ENCODE measurements at places on chromosomes 4 and X.
A peak's percentile ranks its signal among the peaks of the same experiment; 100 is the strongest.

DNA sequence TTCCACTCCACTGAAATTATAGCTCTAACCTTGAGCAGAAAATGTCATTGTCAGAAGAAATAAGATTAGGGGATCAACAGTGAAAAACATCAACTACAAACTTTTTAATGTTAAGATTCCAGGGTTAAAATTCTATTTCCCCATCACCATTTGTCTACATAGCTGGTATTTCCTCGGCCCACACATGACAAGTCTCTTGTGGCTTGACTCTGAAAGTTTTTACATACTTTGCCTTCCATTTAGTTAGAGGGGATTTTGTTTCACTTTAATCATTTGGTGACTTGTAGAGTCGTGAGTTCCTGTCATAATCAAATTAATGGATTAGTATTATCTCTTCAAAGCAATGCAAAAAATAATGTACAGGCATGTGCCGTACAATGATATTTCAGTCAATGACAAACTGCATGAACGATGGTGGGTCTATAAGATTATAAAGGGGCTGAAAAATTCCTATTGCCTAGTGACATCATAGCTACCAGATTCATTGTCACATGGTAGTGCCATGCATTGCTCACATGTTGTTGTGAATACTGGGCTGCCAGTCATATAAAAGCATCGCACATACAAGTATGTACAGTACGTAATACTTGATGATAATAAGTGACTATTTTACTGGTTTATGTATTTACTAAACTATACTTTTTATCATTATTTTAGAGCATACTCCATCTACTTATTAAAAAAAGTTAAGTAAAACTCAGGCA, 72.0 kb downstream of the ING2 start:
- no peak for DNase-seq

DNA sequence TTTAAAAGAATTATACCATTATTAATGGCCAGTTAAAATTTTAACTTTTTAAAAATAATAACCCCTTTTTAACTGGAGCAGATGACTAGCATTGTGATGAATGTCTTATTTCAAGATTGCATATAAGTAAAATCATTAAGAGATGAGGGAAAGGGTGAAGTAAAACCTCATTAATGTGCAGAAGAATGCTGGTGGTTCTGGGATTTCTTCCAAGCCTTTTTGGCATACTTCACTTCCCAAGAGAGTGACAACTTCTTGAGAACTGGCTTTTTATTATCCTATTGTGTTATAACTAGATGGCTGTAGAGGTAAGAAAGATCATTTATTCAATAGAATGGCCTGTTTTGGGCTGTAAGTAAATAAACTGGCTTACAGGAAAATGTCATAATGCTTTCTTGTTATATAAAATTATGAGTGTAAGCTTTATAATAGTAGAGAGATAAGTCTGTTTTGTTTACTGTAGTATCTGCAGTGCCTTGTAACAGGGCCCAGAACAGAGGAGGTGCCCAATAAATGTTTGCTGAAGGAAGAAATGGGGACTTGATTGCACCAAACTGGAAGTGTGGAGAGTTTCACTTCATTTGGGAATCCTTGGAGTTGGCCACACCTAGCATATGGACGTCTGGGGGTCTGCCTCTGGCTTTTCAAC, 242.9 kb upstream of the PITX2 start:
- peak; percentile 21 for DNase-seq

DNA sequence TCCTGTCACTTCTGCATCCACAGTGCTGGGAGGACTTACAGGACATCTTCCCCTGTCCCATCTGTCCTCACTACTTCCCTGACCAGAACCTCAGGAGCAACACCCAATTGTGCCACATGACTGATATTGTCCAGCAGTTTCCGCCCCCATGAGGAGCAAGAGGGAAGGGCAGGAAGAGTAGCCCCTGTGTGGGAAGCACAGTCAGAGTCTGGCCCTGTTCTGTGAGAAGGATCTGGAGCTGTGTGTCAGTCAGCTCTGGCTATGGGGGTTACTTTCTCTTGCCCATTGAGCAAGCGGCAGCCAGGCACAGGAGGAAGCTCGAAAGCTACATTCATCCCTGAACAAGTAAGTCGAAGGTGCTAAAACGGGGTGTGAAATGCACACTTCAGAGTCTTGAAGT, 14.8 kb upstream of the TRIM60 start:
- DNase-seq, result no peak

GRCh38 chrX:12814420-12814819, 23.2 kb downstream of the PRPS2 start:
- peak; percentile 23 for DNase-seq

GRCh38 chrX:25202827-25203226, 187.1 kb upstream of the ARX start:
- DNase-seq, result no peak

DNA sequence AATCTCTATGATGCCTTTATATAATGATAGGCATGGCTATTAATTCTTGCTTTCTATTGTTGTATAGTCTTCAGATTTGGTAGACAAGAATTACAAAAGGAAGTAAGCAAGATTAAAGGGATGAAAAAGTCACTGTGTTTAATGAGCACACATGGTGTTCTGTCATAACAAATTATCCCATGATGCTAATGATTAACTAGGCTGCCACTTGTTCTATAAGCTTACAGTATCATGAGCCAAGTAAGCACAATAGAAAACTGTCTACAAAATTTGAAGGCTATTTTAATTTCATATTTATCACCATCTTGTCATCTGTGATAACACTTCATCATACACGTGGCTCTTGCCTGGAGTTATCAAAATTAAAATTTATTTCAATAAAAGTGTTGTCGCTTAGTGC, 466.7 kb downstream of the GASK1B start:
- DNase-seq, result no peak

DNA sequence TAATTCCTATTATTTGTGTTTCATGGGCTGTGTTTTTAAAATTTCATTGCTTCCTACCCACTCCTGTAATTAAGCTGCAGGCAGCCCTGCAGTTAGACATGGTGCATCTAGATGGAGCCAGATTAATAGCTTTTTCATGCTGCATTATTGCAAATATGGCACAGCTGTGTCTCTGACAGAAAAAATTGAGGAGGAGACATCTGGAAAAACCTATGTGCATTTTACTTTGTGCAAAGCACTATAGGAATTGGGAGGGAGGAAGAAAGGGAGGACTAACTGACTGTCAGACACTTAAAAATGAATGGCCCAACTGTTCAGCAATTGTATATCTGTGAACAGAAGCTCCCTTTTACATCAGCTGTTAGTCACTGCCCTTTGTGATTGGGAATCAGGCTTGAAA, 8.1 kb upstream of the RPGR start:
- no peak for DNase-seq

DNA sequence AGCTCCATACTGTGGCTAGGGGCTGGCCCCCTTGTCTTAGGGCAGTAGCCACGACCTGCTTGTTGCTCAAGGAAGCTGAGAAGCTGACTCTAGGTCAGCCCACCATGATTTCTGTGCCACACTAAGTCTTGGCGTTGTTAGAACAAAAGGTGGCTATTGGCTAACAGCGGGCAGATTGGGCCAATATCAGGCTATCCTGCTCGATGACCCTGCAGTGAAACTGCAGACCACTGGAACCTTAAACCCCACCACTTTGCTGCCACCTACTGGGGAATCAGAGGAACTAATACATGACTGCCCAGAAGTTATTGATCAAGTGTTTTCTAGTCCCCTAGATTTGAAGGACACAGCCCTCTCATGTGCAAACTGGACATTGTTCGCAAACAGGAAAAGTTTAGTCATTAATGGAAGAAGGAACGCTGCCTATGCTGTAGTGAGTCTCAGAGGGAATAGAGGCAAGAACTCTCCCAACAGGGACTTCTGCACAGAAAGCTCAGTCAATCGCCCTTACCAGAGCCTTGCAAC, 17.0 kb upstream of the PAPSS1 start:
- no peak for DNase-seq

GRCh38 chr4:38026158-38026740, 66.1 kb downstream of the PTTG2 start:
- DNase-seq, result no peak

GRCh38 chr4:135185256-135185655, 983.7 kb upstream of the PABPC4L start:
- DNase-seq, result no peak

GRCh38 chr4:76429636-76430035, 5.4 kb upstream of the SHROOM3 start:
- DNase-seq, result no peak

GRCh38 chrX:39677978-39678791, 419.6 kb downstream of the BCOR start:
- DNase-seq, result no peak

DNA sequence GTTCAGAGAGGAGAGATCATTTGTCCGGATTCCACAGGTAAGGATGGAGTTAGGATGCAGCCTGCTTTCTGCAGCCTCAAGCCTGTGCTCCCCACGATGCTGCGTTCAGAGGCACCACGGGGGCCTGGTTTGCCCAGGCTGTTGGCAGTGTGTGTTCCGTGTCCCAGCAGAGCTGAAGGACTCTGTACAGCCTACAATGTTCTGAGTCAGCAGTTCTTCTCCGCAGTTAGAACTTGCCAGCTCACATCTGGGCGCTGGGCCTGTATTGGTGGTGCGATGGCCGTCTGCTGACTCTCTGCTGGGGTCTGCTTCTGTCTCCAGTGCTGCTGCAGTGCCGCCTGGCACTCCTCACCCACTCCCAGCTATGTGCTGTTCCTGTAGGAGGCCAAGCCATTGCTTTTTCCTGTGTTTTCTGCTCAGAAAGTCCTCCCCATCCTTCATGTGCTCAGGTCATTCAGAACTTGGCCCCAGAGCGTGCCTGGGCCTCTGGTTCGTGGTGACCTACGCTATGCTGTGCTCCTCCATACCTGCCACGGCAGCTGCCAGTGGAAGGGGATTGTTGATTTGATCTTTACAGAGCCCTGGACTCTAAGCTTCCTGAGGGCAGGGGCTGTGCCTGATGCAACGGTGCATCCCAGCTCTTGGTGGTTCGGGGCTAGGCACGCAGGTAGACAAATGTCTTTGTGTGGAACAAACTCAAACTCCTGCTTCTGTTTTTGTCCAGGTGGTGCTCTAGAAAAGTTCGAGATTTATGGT, 42.6 kb upstream of the TADA2B start:
- DNase-seq, result no peak

DNA sequence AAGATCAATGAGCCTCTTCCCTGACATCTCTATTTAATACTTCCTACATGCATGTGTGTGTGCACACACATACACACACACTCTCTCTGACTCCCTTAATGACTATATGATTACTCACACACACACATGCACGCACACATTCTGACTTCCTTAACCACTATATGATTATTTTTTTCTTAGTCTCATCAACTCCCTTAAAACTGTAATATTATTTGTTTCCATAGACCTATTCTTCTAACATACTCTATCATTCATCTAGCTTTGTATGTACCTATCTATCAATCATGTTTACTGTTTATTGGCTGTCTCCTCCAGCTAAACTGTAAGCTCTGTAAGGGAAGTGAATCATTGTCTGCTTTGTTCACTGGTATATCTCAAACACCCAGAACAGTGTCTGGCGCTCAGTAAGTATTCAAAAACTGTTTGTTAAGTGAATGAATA, 236.6 kb downstream of the RASL11B start:
- DNase-seq, result no peak

DNA sequence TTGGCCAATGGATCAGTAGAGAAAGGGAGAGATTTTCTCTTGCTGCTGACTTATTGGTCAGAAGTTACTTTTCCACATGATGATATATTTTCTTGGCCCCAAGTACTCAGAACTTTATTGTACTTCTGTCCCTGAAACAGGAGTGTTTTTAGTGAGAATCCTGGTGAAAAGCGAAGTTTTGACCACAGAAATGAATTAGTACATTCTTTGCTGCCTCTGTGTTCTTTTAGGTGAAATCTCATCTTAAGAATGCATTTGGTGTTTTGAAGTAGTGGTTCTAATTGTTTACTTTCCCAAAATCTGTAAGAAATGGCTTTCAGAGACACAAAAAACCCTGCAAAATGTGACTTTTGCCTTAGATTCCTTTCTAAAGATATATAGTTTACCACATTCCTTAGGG, 240.4 kb downstream of the FRMPD4 start:
- no peak for DNase-seq

GRCh38 chr4:120454788-120455187, 388.1 kb upstream of the MAD2L1 start:
- DNase-seq, result no peak

DNA sequence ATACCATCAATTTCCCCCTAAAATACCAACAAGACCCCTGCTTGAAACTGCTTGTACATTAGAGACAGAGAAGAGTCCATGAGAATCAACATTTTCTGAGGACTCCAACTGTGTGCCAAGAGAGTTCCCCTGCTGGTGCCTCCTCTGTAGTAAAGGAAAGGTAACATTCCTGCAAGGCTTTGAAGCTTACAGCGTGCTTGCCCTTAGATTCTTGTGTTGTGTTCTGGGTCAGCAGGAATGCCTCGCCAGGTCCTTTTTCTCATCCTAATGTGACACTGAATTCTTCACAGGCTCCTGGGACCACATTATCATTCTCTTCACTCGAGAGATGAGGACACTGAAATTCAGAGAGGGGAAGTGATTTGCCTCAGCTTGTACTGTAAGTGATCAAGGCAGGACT, 9.7 kb upstream of the EOLA2 start:
- DNase-seq, result no peak

DNA sequence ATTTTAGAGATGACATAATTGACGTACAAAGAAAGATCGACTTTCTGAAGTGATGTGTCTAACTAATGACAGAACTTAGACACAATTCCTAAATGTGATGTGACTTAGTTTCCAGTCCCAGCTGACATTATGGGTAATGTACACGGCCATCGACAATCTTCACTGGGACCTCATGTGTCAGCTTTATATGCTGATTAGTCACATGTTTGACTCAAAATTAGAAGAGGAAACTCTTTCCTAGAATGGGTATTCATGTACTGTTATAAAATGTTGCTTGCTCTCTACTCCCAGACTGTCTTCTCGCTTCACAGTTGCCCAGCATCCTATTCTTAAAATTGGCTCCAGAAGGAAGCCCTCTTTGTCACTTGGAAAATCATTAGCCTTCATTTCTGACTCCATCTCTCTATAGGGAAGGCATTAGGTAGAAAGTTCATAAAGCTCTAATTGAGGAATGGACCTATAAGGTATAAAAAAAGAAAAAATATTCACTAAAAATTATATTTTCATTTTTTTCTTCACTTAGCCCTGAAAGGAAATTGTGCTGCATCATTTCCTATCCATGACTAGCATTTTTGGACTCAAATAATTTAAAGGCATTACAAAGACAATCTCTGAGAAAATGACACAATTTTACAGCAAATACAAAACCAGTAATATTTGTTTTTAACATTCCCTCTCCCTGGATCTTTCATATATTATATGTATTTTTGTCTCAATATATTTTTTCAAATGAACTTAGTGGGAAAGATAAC, 554.6 kb downstream of the INPP4B start:
- no peak for DNase-seq

DNA sequence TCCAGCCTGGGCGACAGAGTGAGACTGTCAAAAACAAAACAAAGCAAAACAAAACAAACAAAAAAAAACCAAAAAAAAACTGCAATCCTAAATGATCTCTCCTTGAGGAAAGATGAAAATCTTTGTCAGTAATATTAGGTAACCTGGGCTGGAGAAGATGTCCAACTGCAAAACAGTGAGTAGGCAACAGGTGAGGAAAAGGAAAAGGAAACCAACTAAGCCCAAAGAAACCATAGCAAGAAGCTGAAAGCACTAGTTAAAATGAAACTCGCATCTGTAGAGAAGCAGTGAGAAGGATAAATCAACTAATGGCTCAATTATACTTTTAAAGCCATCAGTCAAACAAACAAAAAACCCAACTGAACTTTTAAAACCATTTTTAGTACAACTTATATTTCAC, 54.2 kb downstream of the ENOX2 start:
- no peak for DNase-seq

Data from Caki2 (cell line).